ENCODE measurements at places on chromosomes 12 and 14.

- no peak for DNase-seq
These were observed 51.3 kb downstream of the AMN start for GRCh38 chr14:102973706-102974285.

GRCh38 chr14:95497561-95498011, 18.9 kb downstream of the SYNE3 start:
- DNase-seq = no peak

DNA sequence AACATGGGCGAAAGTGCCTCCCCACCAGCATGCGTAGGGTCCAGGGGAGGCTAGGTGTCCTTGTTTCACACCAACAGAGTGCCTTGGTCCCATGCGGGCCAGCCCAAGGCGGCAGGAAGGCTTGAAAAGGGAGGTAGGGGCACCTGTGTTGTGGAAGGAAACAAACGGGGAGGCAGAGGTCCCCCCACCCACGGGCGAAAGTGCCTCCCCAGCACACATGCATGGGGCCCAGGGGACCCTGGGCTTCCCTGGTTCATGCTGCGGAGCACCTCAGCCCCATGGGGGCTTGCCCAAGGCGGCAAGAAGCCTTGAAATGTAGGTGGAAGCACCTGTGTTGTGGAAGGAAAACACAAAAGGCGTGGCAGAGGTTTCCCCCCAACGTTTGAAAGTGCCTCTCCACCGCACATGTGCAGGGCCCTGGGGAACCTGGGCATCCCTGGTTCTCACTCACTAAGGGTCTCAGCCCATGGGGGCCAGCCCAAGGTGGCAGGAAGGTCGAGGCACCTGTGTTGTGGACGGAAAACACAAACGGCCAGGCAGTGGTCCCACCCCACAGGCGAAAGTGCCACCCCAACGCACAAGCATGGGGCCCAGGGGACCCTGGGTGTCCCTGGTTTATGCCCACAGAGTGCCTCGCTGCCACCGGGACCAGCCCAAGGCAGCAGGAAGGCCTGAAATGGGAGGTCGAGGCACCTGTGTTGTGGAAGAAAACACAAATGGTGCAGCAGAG, 374.7 kb downstream of the ALG10 start:
- DNase-seq = no peak

GRCh38 chr12:20601668-20602280, 93.4 kb upstream of the SLCO1C1 start:
- peak; percentile 46 for DNase-seq

- peak; percentile 18 for DNase-seq
These were observed 822 bp upstream of the POU6F1 start for GRCh38 chr12:51218607-51219161.

DNA sequence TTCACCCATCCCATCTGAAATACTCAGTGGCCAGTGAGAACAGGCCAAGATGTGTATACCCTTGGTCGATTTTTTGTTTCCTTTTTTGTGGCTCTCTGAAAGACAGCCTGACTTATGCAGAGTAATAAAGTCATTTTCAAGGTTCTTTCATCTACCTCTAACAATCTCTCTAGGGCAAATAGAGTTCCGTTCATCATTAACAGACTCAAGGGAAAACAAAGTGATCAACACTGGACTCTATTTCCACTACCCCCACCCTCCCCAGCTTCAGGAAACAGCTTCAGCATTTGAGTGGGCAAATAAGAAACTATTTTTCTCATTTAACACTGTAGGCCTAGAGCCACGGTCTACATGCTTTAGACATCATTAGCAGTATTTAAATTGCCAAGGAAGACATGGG, 15.9 kb downstream of the PRKAB1 start:
- DNase-seq = no peak

Measured in NT2/D1 (cell line).